ENCODE measurements at places on chromosomes 7 and 10.

DNA sequence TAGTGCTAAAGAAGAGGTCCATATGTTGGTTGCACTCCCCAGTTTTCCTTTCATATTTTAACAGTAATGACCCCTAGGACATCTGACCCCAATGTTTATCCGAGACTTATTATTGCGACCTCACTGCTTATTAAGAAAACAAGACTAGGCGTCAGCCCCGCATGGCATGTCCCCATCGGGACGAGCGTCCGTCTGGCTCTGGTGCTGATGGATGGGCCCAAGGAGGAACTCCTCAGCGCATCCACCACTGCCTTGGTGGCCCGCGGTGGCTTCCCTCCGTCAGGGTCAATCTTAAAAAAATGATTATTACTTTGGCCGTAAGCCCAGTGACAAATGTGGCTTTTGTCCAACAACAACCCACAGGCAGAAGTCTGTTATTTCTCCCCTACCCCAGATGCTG is 40.1 kb upstream of the CXCL12 start:
- DNase-seq = no peak

- no peak for DNase-seq
These were observed 4.8 kb downstream of the BTRC start for GRCh38 chr10:101358706-101359300.

GRCh38 chr10:111429288-111430028 is 352.6 kb downstream of the ADRA2A start:
- no peak for DNase-seq

DNA sequence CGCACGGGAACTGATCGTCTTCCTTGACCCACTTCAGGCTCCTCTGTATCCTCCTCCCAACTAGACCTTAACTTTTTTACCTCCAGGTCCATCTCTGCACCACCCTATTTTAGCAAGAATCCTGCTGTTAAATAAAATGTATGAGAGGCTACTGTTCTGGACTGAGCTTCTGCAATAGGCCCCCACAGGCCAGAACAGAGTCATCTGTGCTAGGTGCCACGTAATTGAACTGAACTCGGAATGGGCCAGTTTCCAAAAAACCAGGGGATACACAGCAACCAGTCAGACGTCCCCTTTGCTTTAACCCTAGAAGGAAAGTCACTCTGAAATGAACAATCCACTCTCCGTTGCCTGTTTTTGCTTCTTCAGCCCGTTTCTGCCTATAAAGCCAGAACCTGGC is 71.3 kb downstream of the CHST15 start:
- DNase-seq = no peak

DNA sequence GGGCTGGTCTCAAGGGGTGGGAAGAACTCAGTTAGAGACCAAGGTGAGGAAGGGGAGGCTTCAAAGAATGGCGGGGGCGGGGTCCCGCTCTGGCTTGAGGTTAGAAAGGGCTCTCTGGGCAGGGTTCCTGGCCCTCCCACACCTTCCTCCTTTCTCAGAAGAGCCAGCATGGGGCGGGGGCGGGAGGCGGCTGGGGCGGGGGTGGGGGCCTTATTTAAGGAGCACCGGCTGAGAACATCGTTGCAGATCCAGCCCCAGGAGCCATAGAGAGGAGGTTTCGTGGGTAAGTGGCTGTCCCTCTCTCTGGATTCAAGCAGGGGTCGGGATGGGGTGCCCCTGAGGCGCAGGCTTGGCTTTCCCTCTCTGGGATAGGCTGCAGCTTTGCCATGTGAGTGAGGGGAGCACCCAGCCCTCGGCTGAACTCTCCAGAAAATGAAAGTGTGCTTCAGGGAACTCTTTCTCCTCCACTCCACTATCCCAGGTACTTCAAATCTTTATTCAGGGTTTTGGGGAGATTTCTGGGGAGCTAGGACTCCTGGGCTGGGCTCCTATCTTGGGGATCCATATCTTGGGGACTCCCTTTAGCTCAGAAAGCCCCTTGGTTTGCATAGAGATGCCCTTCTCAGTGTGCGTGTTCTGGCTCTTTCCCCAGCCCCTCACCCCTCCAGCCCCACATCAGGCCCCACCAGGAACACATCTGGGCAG is 3.3 kb upstream of the CUEDC2 start:
- DNase-seq = no peak

GRCh38 chr10:97102441-97102840 is 83.3 kb downstream of the SLIT1 start:
- DNase-seq = no peak

- no peak for DNase-seq
These were observed 438.3 kb downstream of the RPS24 start for GRCh38 chr10:78471723-78472550.

DNA sequence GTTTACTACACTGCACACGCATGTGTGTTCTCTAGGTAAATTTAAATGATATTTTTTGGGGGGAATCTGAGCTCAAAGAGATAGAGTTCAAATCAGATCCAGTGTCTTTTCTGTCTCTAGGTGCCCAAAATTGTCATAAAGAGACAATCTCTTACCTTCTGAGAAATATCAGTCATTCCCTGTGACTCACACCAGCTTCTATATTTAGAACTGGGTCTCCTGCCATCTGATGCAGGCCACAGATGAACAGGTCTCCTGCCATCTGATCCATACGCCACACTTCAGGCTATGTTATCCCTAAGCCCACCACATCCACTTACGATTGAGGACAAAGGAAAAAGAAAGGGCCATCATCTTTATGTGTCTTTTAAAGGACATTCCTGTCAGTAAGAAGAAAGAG is 136.3 kb upstream of the LAMB4 start:
- no peak for DNase-seq

- DNase-seq = no peak
These were observed 276.1 kb upstream of the NEBL start for GRCh38 chr10:21172930-21173801.

DNA sequence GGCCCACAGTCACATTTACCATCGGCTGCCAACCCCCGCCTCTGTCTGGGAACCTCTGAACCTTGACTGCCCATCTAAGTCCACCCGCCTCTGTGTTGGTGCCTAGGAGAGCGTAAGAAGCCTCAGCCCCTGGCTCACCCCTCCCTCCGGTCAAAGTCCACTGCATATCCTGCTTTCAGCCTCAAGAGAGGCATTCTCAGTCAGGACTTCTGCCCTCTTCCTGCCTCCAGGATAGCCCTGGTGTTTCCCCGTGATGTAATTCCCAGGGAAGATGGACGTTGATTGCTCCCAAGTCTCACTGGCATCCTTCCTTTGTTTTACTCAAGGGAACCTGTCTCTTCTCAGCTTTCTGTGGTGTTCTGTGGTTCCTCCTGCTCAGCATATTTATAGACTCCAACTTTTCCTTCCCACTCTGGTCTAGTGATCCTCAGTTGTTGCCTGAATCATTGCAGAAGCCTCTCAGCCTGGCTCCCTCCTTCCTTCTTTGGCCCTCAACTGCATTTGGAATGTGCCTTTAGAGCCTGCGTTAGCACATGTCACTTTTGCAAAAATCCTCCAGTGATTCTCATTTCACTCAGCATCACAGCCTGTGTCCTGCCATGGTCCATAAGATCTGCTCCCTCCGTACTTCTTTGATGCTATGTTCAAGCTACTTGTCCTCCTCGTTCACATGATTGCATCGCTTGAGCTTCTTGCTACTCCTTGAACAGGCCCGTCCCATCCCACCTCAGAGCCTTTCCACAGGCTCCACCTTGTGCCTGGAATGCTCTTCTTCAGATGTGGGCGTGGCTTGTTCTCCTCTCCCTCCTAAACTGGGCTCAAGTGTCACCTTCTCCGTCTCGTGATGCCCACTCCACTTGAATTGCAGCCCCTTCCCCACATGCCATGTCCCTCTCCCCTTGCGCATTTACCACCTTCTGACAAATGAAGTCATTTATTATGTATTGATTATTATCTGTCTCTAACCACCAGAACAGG is 124.2 kb downstream of the PLPP4 start:
- DNase-seq = no peak

- no peak for DNase-seq
These were observed 134.8 kb upstream of the LAMB4 start for GRCh38 chr7:108265007-108265406.

DNA sequence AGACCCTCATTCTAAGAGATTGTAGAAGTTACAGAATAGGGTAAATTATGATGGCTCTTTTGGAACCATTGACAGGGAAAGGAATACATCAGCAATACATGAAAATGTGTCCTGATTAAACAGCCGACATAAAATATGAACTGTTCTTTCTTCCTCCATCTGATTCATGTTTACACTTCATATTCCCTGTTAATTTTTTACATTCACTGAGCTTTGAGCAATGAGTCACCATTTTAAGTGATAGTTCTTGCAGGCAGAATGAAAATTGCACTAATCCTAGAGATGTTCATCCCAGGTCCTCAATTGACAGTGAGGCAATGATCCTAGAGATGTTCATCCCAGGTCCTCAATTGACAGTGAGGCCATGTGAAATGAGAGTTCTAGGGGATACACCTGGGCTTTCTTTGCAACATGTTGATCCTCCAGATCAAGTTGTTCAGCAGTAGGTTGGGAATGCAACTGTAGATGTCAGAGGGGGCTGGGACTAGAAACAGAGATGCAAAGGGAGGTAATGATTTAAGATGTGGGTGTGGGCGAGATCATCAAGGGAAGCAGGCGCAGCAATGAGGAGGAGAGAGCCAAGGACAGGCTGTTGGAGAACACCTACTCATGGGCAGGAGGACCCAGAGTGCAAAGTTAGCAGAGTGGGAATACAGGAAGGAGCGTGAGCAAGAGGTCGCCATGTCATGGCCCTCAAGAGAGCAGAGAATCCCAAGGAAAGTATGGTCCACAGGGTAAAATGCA is 138.7 kb downstream of the ZNF365 start:
- DNase-seq = no peak

DNA sequence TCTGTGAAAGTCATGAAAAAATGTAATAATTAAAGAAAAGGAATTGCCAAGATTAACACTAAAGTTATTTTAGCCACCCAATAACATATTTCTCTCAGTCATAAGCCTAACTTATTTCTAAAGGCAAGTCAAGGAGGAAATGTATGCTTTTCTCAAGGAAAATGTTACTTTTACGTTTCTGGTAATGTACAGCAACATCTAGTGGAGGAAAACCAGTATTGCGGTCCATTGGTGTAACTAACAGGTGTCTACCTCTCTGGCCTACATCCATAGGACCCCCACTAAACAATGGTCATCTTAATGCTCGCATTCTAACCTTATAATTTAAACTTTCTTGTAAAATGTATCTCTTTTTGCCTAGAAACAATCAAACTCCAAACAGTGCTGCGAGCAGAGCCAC is 437.5 kb downstream of the KIF20B start:
- DNase-seq = no peak

GRCh38 chr7:95804052-95804451 is 31.7 kb downstream of the DYNC1I1 start:
- no peak for DNase-seq

- DNase-seq = no peak
These were observed 79.2 kb downstream of the ELAPOR2 start for GRCh38 chr7:86980223-86980622.

GRCh38 chr7:69703099-69703498 is 104.8 kb downstream of the AUTS2 start:
- no peak for DNase-seq

DNA sequence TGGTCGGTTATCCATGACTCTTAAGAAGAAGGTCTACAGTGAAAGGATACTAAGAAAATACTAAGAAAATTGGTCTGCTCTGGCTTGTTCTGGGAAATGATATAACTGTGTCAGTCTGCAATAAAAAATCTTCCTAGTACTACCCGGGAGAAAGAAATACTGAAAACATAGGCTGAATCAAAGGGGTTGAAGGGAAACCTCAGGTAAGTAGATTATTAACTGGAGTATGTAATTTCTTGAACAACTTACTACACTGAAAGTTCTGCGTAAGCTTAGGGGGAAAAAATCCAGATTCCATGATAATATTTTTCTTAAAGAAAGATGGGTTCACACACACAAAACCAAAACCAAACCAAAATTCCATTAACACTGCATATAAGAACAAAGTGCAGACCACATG is 143.3 kb downstream of the KMT2E start:
- no peak for DNase-seq

- DNase-seq = no peak
These were observed 7.8 kb downstream of the C1GALT1 start for GRCh38 chr7:7190142-7190541.

DNA sequence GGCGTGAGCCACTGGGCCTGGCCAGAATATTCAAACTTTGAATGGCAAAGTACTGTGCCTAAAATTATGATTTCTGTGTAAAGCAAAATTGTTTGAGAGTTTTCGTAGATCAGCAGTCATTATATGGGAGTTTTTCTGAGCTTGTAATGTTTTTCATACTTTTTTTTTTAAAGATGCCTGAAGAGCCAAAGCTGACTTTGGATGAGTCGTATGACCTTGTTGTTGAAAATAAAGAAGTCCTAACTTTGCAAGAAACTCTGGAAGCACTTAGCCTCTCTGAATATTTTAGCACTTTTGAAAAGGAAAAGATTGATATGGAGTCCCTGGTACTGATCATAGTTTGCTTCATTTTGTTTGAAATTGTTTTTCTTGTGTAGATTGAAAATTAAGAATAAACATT is 26.7 kb downstream of the SEC23IP start:
- DNase-seq = no peak

DNA sequence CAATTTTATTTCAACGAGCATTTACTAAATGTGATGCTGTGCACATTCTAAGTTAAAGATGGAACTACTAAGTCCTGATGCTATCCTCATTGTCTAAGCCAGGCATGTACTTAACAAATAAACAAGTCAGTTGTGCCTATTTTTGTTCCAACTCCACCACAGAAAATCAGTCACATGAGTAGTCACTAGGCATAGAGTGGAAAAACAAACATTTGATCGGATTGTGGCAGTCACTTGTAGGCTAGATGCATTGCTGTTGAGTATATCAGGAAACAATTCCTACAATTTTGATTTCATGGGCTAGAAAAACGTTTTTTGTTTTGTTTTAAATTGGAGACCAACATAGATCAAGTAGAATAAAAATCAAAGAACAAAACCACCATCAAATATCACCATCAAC is 177.6 kb upstream of the SLC25A13 start:
- no peak for DNase-seq

GRCh38 chr10:123926401-123927264 is 35.0 kb upstream of the CPXM2 start:
- no peak for DNase-seq

DNA sequence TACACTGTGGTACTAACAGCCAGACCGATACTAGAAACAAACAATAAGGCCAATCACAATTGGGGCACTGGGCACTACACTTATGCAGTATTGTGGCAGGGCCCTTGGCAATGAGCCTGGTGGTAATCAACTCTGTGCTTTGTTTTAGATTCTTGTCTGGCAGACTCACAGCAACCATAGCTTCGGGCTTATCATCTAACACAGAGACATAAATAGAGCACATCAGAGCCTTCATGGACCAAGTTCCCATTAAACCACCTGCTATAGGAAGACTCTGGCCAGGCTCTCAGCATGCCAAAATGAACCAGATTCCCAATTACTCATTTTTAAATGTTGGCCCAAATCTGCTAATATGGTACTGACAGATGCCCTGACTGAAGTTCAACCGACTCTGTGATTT is 218.6 kb downstream of the DGKI start:
- DNase-seq = no peak
